Stimulated activated CD4-positive, alpha-beta T cell treated with anti-CD3 and anti-CD28 coated beads, Interleukin-4, amount 100 ng/mL, for 1 hour (primary cell): ENCODE measurements at places on chromosomes 1 and 21.

GRCh38 chr1:9388335-9389180 is 95.9 kb downstream of the SPSB1 start:
- no peak for DNase-seq

- no peak for DNase-seq
These were observed 38.8 kb upstream of the SUCO start for GRCh38 chr1:172494166-172494565.

GRCh38 chr1:21383785-21384401 is 56.0 kb upstream of the NBPF3 start:
- DNase-seq = no peak

DNA sequence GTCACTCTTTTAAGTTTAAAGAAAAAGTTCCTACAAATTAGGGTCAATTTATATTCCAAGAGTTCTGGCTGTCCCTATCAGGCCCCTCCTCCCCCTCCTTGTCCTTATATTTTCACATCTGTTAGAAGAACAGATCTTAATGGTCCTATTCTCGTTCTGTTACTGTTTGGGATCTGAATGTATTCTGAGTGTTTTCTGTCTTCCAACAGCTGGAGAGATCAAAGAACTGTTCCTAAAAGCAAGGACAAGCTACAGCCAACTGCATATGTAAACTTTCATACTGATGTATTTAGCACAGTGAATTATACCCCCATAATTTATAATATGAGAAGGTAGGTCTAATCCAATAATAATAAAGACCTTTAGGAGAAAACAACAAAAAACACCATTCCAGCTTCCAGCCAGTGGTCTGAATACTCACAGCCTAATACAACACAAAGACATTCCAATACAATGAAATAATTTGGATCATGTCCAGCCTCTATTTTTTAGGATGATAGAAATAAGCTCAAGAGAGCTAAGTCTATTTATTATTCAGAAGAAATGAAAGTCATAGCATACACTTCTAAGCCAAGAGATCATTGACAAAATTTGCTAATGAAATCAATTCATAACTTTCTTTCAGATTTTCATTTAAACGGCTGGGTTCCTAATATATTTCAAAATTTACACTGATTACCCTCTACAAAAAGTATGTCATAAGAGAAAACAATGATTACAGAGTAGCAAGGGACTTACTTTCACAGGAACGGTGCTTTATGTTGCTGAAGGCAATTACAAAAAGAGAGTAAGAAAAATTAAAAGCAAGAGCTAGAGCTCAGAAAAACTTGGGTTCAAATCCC is 25.3 kb downstream of the WLS start:
- DNase-seq = no peak

- no peak for DNase-seq
These were observed 5.5 kb upstream of the SMG7 start for GRCh38 chr1:183466781-183467180.

DNA sequence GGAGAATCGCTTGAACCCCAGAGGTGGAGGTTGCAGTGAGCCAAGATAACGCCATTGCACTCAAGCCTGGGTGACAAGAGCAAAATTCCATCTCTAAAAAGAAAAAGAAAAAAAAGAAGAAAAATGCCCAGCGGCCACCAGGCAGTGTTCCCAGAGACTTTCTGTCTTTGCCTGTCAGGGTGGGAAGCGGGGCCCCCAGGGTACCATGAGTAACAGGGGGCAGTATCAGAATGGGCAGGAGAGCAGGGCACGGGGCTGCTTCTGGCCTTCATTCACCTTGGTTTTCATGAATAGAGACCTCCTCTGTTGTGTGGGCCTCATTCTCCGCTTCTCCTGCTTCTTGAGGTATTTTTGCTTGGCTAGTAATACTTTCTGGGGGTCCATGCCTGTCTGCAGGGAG is 20.4 kb downstream of the SLC26A9 start:
- no peak for DNase-seq

DNA sequence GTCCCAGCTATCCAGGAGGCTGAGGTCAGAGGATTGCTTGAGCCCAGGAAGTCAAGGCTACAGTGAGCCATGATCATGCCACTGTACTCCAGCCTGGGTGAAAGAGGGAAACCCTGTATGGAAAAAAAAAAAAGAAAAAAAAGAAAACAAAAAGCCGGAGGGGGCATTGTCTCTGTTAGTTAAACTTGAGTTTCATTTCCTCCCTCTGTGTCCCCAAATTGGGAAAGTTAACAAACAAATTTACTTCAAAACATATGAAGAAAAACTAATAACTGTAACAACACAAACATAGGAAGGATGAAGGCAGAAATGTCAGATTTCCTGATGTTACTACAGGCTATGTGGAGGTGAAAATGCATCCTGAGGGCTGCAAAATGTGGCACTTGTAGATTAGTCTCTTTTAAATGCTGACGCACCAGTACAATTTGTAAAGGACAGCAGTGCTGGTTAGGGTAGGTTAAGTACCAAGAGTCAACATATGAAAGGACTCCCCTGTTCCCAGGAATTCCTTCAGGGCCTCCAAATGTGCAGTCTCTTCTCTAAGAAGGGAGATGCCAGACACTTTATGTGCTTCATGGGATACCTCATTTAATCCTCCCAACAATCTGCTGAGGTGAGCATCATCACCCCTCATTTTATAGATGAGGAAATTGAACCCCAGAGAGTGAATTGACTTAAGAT is 52.9 kb downstream of the DEGS1 start:
- no peak for DNase-seq

DNA sequence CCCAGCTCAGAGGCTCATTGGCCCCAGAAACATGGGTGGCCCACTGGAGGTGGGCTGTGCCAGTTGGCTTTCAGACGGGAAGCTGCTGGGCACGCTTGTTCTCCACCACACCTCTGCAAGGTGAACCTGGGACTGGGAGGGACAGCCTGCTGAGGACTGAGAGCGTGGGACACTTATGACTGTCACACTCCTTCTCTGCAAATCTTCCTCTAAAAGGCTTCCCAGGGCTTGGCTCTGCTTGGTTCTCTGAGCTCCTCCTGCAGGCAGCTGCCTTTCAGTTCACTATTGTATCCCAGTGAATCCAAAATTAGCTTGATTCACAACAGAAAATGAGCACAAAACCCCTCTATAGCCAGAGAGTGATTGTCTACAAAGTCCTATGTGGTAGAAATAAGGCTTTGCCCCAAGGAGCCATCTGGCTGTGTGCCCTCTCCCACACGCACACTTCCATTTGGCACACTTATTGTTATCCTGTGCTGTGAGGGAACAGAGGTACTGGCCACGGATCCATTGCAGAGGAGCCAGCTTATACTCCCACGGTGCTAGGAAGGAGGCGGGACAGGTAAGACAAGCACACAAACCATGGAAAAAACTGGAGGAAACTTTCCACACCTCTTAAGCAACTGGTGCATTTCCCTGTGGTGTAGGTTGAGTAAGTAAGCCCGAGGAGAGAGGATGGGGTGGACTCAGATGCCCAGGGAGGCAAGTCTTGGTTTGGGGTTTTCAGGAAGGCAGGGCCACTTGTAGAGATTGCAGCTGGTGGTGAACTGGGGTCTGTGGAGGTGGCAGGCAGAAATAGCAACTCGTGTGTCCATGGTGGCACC is 18.9 kb upstream of the BTG2 start:
- DNase-seq = no peak

- no peak for DNase-seq
These were observed 431.0 kb upstream of the BRINP3 start for GRCh38 chr1:190908691-190909090.
